ENCODE measurements at places on chromosomes 2 and 18.

DNA sequence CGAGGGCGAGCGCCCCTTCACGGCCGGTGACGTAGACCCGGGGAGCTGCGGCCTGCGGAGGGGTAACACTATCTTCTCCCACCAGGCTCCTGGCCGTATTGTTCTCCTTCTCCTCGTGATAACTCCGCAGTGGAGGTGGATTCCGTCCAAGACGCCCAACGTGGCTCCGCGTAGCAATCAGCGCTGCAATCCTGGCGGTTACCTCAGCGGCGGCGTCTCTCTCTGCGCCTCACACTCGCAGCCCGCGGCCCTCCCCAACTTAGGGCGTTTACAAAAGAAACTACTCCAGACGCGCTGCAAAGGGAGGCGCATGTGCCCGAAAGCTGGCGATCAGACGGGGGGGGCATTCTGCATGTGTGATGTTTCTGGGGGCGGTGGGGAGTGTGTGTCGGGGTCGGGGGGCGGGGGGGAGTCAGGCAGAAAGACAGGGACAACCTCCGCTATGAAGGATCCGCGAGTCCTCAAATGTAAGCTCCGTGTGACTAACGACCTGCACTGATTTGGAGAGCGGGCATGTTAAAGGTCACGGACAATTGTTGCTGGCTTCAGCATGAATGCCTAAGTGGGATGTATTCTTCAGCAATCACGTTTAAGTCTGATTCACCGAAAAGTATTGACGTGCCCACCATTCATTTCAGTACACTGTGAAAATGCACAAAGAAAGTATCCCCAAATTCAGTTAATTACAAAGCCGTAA is 1.3 kb upstream of the ZNF516 start:
- DNase-seq, result peak; percentile 70

GRCh38 chr2:136308611-136309010 is 190.7 kb upstream of the CXCR4 start:
- no peak for DNase-seq

DNA sequence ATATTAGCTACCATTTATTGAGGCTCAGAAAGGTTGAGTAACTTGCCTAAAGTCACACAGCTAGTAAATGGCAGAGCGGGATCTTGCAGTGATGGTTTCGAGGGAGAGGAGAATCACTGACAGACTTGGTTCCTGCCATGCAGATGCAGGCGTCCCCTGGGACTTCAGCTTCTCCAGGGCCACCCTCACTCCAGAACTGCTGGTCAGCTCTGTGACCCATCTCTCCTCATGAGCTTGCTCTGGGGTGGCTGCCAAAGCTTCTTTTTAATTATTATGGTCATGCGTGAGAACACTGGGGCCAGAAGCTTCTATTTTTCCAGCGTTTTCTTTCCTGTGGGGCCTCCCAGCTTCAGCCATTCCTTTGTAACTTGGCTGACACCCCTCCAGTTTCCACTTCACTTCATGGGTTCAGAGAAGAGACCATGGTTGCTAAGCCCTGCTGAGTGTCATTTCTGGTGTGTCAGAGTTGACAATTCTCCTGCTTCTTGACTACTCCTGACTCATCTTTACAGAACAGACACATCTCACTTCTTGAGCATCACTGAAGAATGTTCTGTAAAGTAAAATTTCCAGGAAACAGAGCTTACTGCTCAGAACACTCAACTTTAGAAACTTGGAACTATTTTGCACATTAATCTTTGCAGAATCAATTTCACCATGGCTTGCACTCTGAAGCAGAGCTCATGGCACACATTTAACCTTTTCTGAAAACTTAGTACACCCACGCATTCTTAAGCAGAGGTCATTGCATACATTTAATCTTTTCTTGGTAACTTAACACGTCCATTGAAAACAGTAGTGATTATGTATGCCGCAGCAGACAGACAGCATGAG is 70.4 kb downstream of the IL1R2 start:
- DNase-seq, result peak; percentile 54

- no peak for DNase-seq
Observed at GRCh38 chr2:198763793-198764192, 693.9 kb downstream of the SATB2 start.

DNA sequence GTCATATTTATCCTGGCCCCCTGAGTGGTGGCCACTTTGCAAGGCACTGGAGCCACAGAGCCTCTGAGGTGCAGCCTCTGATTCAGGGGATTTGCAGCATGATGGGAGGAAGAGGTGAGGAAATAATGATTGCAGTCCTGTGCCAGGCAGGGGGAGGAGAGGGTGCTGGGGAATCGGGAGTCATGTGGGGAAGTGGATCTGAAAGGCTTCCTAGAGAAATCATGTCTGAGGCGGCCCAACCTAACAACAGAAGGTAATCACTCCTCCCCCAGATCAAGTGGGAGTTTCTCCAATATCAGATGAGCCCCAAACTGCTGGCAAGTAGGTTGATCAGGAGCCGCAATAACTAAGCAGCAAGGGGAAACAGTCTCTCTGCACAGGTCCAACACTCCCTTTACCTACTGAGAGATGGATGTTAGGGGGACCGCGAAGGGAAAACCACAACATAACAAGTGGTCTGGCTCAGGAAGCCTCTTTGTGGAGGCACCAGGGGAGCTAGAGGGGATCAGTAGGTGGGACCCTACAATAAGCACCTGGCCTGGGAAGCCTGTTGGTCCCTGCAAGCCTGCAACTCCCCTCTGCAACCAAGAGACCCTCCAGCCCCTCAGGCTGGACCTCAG is 71.8 kb upstream of the NPAS2 start:
- DNase-seq, result no peak

DNA sequence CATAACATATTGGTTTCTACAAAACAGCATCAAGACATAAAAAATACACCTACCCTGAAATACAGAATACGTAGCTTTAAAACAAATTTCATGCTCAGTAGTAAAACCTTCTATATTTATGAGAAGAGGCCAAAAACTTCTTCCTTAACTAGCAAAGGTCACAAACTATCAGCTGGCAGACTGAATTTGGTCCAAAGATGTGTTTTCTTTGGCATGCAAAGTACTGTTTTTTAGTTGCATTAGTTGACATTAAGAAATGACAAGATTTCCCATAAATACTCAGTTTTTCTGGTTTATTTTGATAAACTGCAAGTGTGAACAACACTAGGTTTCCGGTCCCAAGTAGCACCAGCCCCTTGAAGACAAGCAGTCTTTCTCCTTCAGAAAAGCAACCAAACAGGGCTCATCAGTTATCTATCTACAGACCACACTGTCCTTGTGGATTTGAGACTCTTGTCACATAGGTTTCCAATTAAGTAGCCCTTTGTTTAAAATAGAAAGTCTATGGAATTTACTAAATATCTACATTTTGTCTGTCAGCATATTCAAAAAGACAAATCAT is 35.6 kb downstream of the SLC25A12 start:
- no peak for DNase-seq
